Dorsolateral prefrontal cortex (tissue), 122 donors: ENCODE measurements at places on chromosomes 2 and 18.

- no peak for DNase-seq
These were observed 316.3 kb upstream of the CXCR4 start for GRCh38 chr2:136434251-136434715.

GRCh38 chr18:22238036-22238435 is 68.6 kb downstream of the GATA6 start:
- no peak for DNase-seq

- no peak for DNase-seq
These were observed 22.6 kb upstream of the TMEM214 start for GRCh38 chr2:27010139-27010538.

GRCh38 chr2:71783215-71783614 is 329.9 kb downstream of the DYSF start:
- no peak for DNase-seq

DNA sequence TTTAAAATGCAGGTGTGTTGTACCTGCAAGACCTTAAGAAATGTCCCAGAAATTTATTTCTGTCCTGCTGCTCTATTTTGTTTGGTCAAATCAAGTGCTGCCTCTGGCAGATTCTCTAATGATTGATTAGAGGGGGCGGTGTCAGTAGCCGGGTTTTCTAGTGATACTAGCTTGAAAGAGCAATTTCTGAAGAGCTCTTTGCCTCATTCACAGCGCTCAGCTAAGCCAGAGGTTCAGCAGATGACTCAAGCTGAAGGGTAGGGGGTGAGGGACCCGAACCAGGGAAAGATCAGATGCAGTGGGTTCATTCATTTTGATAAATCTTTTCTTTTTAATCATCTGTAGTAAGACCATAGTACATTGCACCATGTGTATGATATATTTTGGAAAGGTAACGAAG is 15.0 kb downstream of the ZBTB7C start:
- DNase-seq, result no peak

DNA sequence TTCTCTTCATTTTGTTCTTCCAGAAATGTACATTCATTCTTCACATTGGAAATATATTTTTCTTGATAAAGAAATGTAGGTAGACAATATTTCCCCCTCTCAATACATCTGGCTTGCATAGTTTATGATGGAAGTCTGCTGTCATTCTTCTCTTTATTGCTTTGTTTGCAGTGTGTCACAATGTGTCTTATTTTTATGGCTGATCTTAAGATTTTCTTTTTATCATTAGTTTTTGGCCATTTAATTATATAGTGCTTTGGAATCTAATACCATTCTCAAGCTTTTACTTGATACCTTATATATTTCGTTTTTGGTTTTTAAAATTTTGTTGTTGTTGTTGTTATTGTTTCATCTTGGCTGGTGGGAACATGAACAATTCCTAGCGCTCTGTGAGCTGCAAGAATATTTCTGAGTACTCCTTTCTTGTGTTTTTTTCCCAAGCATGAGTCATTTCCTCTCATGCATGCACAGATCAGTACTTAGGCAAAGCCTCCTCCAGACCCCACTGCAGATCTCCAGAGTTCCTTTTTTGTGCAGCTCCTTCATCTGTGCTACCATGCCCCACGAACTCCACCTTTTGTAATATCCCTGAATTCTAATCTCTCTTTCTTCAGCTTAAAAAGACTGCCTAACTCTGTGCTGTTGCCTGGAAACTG is 13.7 kb upstream of the MMADHC start:
- DNase-seq, result no peak

- DNase-seq, result no peak
These were observed 23.3 kb upstream of the APOB start for GRCh38 chr2:21067125-21067524.

DNA sequence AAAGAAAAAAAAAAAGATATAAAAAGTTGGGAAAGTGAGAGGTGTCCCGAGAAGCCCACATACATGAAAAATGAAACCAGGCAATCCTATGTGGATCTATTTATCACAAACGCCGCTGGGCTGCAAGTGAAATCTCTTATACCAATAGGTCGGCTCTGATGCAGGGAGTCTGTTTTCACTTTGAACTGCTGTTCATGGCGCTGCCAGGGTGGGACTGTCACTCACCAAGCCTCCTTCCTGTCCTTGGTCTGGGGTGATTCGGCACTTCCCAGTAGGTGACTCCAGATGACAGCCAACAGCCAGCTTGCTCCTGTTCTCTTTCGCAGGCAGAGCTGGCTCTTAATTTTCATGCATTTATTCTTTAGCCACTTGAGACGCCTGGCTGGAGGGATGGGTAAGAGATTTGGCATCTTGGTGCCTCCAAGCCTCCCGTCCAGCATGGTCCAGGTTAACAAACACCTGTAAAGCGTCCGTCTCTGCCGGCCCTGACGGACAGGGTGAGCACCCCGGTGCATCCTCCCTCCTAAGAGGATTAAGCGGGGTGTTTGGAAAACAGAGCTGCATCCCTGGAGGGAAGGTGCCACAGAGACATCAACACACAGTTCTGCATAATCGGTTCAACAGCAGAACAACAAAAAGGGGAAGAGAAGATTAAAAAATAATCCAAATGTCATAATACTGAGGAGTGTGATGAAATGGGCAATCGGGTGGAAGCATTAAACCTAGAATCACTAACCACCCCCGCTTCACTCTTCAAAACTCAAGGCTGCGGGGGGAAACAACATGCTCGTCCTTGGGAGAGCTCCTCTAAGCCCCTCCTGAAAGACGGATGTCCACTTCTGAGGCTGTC is 58.7 kb downstream of the STEAP3 start:
- no peak for DNase-seq

DNA sequence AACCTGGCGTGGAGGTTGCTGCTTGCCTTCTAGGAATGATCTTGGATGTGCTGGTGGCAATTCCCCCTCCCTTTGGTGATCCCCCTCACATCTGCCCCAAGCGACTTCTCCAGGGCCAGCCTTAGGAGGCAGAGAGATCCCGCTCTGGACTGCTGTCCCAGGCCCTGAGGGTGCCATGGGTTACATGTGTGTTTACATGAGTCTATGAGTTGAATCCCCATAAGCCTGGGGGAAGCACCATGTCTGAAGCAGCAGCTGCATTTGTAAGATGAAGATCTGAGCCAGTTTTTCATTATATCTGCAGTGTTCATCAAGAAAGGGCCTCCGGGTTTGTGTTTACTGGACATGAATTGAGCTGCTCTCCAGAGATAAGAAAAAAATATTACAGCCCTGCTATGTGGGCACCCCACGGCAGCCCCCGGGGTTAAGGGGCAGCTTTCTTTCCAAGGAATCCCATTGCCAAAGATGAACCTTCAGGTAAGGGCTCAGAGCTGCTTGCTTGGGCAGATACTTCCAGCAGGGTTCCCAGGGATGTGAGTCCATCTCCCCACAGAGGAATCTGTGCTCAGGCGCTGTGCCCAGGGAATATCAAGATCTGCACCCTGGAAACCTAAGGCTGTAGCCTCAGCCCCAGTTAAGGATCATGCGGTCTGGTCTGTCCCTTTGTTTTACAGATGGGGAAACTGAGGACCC is 46.0 kb downstream of the MRPS5 start:
- no peak for DNase-seq

GRCh38 chr2:158079672-158080071 is 22.0 kb upstream of the UPP2 start:
- no peak for DNase-seq

DNA sequence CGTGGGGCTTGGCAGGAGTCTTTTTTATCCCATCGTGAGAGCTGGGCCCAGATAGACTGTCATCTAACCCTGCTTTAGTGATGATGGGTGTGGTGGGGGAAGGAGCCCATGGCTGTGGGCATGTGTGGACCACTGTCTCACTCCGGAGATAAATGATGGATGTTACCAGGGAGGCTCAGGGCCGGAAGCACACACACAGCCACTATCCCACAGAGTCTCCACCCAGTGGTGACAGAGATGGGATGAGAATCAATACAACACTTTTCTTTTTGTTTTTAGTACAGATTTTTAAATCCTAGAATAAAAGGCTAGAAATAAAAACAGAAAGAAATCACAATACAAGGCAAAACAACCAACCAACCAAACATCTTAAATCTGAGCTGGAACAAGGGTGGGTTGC is 233.4 kb downstream of the SOX11 start:
- DNase-seq, result no peak

GRCh38 chr2:241300000-241300399 is 15.5 kb downstream of the HDLBP start:
- DNase-seq, result no peak

- no peak for DNase-seq
These were observed 35.4 kb downstream of the MGAT5 start for GRCh38 chr2:134289225-134289624.
